ENCODE measurements at places on chromosomes 2 and 18.

- DNase-seq = no peak
These were observed 4.8 kb downstream of the OTX1 start for GRCh38 chr2:63055226-63056106.

DNA sequence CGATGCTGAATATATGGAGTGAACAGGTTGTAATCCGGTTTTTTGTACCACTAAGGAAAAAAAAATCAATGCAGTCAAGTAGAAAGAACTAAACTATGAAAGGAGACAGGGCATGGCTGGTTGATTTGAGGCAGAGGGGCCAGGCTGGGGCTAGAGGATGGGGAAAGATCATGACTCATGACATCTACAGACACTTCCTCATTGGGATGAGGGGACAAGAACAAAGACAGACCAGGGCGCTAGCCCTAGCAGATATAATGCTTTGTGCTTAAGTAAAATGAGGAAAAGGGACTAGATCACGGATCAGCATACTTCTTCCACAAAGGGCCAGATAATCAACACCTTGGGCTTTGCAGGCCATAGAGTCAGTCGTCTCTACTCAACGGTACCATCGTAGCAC is 55.8 kb downstream of the ST6GAL2 start:
- no peak for DNase-seq

DNA sequence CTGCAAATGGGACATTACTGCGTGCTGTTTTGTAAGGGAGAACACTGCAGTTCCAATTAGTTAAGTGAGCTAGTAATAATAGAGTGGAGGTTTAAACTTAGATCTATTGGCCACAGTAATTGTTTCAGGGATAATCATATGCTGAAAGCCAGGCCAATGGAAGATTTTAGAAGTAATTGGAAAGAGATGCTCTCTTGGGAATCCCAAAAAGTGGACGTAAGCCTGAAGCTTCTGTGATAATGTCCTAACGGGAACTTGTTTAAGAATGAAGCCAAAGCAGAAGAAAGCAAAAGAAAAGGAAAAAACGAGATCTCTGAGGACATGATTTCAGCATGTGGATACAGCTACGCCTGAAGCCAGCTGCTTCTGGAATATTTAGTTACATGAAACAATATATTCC is 594.6 kb downstream of the SLC4A3 start:
- no peak for DNase-seq

DNA sequence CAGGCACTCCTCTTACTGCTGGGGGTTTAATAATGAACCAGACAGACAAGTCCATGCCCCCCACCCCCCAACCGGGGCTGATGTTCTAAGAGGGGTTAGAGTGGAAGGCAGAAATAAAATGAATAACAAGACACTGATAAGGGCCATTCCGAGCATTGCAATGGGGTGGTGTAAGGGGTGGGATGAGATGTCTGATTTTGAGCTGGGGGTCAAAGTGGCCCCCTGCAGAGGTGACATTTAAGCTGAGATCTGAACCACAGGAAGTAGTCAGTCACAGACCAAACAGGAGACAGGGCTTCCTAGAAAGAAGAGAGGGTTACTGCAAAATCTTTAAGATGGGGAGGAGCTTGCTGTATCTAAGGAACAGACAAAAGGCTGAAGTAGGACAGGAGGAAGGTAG is 180.6 kb upstream of the SH3BP4 start:
- no peak for DNase-seq

- DNase-seq = no peak
These were observed 49.9 kb downstream of the RAB31 start for GRCh38 chr18:9757827-9758621.

GRCh38 chr2:15172825-15173224 is 388.3 kb downstream of the NBAS start:
- no peak for DNase-seq

DNA sequence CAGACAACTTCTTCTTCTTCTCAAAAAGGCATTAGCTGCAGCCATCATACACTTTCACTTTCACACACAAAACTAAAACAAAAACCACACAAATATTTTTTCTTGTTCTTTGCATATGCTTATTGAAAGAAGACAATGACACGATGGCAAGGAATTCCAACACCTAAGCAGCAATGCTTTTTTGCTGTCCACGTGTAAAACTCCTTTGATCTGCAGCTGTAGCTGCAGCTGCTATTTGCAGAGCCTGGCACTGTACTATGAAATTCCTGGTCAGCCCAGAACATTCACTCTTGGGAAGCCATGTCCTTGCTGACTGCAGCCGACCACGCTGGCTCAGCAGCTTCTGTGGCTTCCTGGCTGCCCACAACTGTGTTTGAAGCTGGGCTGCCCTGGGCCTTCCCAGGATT is 316.2 kb downstream of the CDH2 start:
- DNase-seq = no peak

- DNase-seq = no peak
These were observed 126.6 kb downstream of the ZNF532 start for GRCh38 chr18:58991167-58991798.

GRCh38 chr2:67067656-67068055 is 329.5 kb upstream of the ETAA1 start:
- DNase-seq = no peak

DNA sequence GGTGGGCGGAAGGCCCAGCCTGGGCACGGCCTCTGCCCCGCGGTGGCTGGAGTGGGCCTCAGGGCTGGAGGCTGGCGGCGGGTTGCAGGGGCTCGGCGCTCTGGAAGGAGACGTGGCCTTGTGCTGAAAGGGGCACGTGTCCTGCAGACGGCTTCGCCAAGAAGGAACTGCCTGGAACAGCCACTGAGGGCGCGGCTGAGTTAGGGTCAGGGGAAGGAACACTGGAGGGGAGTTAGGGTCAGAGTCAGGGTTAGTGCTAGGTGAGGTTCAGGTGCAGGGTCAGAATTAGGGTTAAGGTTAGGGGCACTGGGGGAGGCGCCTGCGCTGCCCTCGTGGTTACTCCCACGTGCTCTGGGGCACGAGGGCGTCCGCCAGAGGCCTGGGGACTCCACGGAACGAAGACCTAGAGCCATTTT is 933 bp upstream of the ADNP2 start:
- no peak for DNase-seq

- no peak for DNase-seq
These were observed 34.2 kb downstream of the IMPA2 start for GRCh38 chr18:12015416-12016062.

DNA sequence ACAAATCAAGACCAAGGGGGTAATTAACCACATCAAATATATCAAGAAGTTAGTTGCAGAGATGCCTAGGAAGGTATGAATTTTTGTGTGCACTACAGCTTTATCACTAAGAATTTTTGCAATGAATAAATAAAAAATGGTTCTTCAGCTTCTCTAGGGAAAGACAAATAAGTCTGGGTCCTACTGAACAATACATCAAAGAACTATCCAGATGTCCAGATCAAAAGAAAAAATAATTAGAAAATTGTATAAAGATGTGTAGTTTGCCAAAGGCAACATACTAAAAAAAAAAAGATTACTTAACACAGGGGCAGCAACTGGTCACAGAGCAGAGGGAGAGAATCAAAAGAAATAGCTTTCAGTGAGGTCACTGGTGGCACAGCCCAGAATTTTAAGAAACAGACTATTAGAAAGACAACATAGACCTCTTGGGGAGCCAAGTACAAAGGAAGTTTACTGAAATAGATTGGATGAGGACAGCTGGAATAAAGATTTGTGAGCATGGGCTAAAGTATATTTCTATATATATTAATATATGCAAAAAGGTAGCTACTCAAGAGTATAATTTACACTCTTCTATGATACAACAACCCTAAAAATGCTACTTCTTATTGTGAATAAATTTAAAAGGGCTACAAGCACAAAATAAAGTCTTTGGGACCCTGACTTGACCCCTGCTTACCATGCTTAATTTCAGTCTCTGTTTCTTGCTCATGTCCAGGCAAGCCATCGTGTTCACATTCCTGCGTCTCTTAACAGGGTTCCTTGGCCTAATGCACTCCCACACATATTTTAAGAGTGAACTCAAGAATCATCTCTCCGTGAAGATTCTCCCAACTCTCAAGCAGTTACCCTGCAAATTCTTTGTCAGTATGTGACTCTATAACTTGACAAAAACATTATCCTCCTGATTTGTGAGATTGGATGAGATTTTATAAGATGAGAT is 99.0 kb upstream of the GRB14 start:
- DNase-seq = no peak

GRCh38 chr18:76621782-76622495 is 126.9 kb upstream of the ZNF516 start:
- no peak for DNase-seq

- no peak for DNase-seq
These were observed 237.3 kb downstream of the OSR1 start for GRCh38 chr2:19120941-19121750.

- DNase-seq = no peak
These were observed 225.3 kb downstream of the SLC8A1 start for GRCh38 chr2:40226637-40227036.

DNA sequence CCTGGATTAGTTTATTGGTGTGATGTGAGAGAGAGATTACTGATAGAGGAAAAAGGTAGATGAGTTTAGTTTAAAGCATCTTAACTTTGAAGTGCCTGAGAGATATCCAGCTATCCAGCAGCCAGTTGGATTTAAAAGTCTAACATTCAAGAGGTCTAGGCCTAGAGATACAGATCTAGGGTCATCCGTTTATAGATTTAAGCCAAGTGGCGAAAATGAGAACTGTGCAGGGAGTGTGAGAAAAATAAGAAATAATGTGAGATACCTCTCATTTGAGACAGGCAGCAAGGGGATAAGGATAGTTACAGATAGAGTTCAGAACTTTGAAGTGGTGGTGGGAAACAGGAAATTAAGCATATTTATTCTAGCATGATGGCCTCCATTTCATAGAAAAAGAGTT is 5.3 kb upstream of the ORC2 start:
- no peak for DNase-seq

- no peak for DNase-seq
These were observed 50.2 kb upstream of the CABLES1 start for GRCh38 chr18:23085066-23085465.

GRCh38 chr2:121686218-121686617 is 37.0 kb upstream of the CLASP1 start:
- no peak for DNase-seq

GRCh38 chr2:171814883-171815282 is 79.2 kb downstream of the SLC25A12 start:
- no peak for DNase-seq

- no peak for DNase-seq
These were observed 33.3 kb downstream of the COPS7B start for GRCh38 chr2:231819447-231820042.

DNA sequence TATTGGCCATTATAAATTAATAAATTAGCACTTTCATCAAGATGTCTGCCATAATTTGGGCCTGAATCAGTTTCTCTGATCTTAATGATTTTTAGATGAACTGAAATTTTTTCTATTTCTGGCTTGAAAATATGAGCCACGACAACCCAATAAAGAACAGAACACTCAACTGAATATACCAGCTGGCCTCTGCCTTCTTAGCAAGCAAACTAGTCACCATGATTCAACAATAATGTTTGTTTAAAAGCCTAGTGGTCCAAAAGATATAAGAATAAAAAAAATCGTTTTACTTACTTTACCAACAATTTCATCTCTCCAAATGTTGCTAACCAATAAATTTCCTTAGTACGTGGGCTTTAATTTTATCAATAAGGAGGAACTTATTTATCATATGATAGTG is 66.7 kb upstream of the TTN start:
- no peak for DNase-seq

DNA sequence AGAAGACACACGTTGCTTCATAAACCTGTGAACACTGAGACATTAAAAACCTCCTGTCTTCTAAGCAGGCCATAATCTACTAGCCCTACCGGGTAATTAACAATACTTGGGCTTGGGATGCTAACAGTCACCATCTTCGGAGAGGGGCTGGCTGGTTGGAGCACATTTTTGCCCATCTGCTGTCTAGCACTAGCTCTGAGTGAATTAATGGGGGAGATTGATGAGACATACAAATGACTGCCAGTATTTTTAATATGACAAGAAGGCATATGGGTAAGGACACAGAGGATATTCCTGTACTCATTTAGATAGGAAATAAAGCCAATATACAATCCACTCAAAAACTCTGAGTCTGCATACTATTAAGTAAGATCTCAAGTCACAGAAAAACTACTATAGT is 651.6 kb upstream of the SOX11 start:
- no peak for DNase-seq

DNA sequence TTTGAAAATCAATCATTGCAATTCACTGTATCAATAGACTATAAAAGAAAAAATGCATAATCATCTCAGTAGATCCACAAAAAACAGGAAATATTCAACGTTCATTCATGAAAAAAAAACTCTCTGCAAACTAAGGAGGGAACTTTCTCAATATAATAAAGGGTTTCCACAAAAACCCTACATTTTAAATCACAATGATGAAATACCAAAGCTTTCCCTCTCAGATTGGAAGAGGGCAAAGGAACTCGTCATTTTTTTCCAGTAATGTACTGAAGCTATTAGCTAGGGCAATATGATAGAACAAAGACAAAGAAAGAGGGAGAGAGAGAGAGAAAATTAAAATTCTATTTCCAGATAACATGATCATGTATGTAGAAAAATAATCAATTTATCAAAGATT is 167.1 kb upstream of the RBMS1 start:
- no peak for DNase-seq
